Cortex of kidney (tissue), 1 donor: ENCODE measurements at places on chromosomes 5 and 9.

DNA sequence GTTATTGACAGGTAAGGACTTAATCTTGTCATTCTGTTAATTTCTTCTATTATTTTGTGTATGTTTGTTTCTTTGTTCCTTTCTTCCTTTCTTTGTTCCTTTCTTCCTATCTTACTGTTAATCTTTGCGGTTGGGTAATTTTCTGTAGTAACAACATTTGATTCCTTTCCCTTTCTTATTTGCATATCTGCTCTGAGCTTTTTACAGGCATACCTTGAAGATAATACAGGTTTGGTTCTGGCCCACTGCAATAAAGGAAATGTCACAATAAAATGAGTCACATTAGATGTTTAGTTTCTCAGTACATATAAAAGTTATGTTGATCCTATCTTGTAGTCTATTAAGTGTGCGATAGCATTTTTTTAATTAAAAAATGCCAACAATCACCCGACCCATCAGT is 440.7 kb downstream of the NFIB start:
- DNase-seq: no peak

- no peak for DNase-seq
Measured at GRCh38 chr5:19200251-19200650, 787.7 kb downstream of the CDH18 start.

- DNase-seq: no peak
Measured at GRCh38 chr5:78649211-78649695, 681 bp upstream of the LHFPL2 start.

DNA sequence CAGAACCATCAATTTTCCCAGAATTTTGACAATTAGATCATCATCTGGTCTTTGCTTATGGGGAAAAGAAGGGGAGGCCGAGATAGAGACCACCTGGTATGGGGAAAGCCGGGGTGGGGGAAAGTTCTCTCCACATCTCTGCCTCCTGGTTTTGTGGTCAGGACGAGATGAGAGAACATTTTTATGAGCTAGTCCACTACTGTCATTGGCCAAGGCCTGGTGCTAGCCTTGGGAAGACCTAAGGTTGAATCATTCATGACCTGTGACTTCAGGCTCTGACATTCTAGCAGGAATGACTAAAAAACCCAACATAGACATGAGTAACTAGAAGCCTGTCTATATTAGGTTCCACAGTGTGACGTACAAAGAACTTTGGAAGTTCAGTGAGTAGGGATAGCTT is 135.2 kb downstream of the PTTG1 start:
- no peak for DNase-seq

- no peak for DNase-seq
Measured at GRCh38 chr5:178642351-178642909, 15.6 kb upstream of the CLK4 start.

GRCh38 chr9:131469356-131469755 is 33.4 kb upstream of the POMT1 start:
- DNase-seq: no peak

GRCh38 chr9:129242191-129242941 is 64.3 kb upstream of the IER5L start:
- DNase-seq: no peak

GRCh38 chr5:162514116-162514515 is 446.5 kb downstream of the GABRG2 start:
- DNase-seq: no peak
